Hepatocyte (in vitro differentiated cells): ENCODE measurements at places on chromosomes 11 and 22. TPM values are rescaled to one million over a fixed set of nuclear protein-coding genes. Genes with fewer than 3 reads are reported as not detected.

DNA sequence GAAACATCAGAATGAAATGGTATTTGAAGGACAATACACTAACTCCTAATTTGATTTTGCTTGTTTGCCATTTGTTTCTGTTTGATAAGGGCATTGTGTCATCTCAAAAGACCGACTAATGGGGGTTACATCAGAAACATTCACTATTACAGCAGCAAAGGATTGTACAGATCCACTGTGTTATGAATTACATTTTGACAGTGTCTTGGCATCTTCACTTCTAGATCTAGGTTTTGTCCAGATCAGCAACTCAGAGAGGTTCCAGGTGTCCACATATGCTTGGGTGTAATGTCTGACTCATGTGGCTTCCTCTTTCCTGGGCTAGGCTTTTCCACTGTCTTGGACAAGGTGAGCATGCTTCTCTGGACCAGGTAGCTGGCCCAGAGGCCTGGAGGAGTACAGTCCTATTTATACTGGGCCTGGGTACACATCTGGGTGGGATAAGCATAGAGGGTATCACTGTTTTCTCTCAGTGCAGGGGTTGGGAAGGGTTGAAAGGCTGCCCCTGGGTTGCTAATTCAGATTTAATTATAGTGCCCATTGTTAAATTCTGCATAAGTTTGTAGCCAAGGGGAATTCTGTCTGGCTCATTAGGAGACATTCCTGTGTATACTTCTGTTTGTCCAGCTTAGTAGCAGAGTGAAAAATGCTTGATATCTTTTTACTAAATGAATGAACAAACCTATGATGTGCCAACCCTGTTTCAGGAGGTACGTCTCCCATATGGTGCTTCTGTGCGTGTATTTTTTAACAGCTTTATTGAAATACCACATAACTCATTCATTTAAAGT, 23.8 kb downstream of the DDI1 start:
- H3K36me3 ChIP-seq = no peaks in the 10 kb centered on the region
- H3K27me3 ChIP-seq = no peaks in the 10 kb centered on the region
- H3K27ac ChIP-seq = peak overlapping the region; percentile 3
- peak; percentile 3 for DNase-seq
- H3K4me1 ChIP-seq = no peaks in the 10 kb centered on the region

PRRG4 gene
- total RNA-seq = 9.2 and 12.1 TPM in 2 replicates

- no peaks in the 10 kb centered on the region for H3K36me3 ChIP-seq
- DNase-seq = no peak
- H3K4me3 ChIP-seq = no peak overlapping the region
- H3K4me1 ChIP-seq = no peaks in the 10 kb centered on the region
- H3K27me3 ChIP-seq = no peaks in the 10 kb centered on the region
Observed at GRCh38 chr11:134260503-134260902, 7.1 kb downstream of the ACAD8 start.

GRCh38 chr11:65598258-65598699, 2.7 kb upstream of the KCNK7 start:
- DNase-seq = no peak
- no peak overlapping the region for H3K27ac ChIP-seq
- no peak overlapping the region for H3K4me3 ChIP-seq
- no peaks in the 10 kb centered on the region for H3K36me3 ChIP-seq
- H3K4me1 ChIP-seq = no peaks in the 10 kb centered on the region

SYCE3 gene
- not detected in 2 replicates for total RNA-seq

C22orf23 gene
- total RNA-seq = 0.30 TPM in 1 of 2 replicates, not detected in the other

DNA sequence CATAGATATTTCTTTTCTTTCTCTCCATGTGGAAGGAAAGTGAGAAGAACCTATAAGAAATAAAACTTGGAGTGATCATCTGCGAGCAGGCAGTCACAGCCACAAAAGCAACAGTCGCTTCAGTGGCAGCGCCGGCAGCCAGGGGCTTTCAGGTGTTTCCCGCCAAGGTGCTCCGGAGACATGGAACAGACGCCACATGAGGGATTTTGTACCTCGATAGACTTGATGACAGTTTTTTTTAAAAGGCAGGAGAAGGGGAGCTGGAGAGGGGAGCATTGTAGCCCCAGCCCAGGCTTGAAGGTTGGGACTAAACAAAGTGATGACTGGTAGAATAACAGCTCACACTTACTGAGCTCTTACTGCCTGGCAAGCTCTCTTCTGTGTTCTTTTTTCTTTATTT, 471.4 kb upstream of the B3GAT1 start:
- H3K4me3 ChIP-seq = no peak overlapping the region
- no peaks in the 10 kb centered on the region for H3K4me1 ChIP-seq
- H3K27ac ChIP-seq = no peak overlapping the region
- no peak for DNase-seq
- H3K27me3 ChIP-seq = peaks cover 25% of the 10 kb centered on the region

DNA sequence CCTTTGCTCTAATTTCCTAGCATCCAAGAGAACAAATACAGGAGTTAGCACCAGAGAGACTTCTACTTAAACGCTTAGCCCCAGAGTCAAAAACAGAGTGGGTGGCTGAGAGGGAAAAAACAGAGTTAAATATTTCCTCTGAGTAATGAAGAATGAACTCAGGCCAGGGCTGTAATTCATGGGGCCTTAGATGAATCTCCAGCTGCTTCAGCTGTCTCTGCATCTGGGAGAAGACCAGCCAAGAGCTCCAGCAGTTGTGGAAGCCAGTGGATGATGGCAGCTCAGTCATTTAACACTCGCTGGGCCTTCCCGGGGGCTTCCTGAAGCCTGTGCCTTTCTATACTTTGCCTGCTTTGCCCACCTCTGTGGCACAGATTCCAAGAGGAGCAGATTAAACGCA, 5.7 kb upstream of the ADAMTS15 start:
- H3K27me3 ChIP-seq = peaks cover 3% of the 10 kb centered on the region
- DNase-seq = no peak
- no peaks in the 10 kb centered on the region for H3K4me1 ChIP-seq
- H3K36me3 ChIP-seq = no peaks in the 10 kb centered on the region
- H3K4me3 ChIP-seq = no peak overlapping the region

GRCh38 chr11:44564670-44565210, 723 bp upstream of the CD82 start:
- H3K27ac ChIP-seq = peak overlapping the region; percentile 95
- DNase-seq = peak; percentile 79
- peaks cover 31% of the 10 kb centered on the region for H3K4me1 ChIP-seq
- no peaks in the 10 kb centered on the region for H3K36me3 ChIP-seq

GLYAT gene
- 0.77 and 3.1 TPM in 2 replicates for total RNA-seq

GRCh38 chr11:101439488-101439887, 144.3 kb downstream of the TRPC6 start:
- no peak overlapping the region for H3K27ac ChIP-seq
- no peaks in the 10 kb centered on the region for H3K4me1 ChIP-seq
- no peak overlapping the region for H3K4me3 ChIP-seq

KCNQ1OT1 gene
- 6.6 and 7.9 TPM in 2 replicates for total RNA-seq

- no peak overlapping the region for H3K27ac ChIP-seq
- H3K36me3 ChIP-seq = no peaks in the 10 kb centered on the region
- no peaks in the 10 kb centered on the region for H3K27me3 ChIP-seq
- H3K4me3 ChIP-seq = no peak overlapping the region
- no peaks in the 10 kb centered on the region for H3K4me1 ChIP-seq
Observed at GRCh38 chr11:127218275-127218608, 217.7 kb upstream of the KIRREL3 start.

DNA sequence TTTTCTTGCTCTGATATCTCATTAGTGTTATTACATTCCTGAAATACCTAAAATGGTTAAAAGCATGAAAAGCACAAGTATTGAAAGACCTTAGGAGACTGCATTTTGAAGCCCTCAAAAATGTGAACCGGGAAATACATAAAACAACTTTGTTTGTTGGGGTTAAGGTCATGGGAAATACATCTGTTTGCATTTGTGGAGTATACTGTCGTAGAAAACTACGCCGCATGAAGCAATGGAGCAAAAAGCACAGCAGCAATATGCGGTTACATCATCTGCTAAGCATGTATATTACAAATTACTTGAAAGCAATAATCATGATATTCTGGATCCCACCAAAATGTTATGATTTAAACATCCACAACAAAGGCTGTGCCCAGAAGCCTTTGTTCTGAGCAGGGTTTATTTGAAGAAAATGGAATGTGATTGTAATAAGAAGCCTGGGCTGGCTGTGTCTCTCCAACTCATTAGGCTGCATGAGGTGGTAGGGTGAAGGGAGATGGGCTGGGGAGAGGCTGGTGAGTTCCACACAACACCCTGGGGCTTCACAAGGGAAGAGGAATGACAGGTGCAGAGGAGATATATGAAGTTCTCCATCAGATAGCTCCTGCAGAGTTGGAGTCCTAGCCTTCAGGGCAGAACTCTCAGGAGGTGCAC, 64.7 kb upstream of the LIN7C start:
- H3K36me3 ChIP-seq = no peaks in the 10 kb centered on the region
- H3K4me1 ChIP-seq = no peaks in the 10 kb centered on the region

GRCh38 chr11:88535916-88536547, 198.5 kb upstream of the CTSC start:
- no peaks in the 10 kb centered on the region for H3K27me3 ChIP-seq
- H3K4me3 ChIP-seq = no peak overlapping the region
- no peaks in the 10 kb centered on the region for H3K4me1 ChIP-seq
- no peaks in the 10 kb centered on the region for H3K36me3 ChIP-seq
